Stimulated activated CD8-positive, alpha-beta memory T cell treated with anti-CD3 and anti-CD28 coated beads, Interleukin-4, amount 100 ng/mL, for 48 hours (primary cell): ENCODE measurements at places on chromosomes 2 and 18.

DNA sequence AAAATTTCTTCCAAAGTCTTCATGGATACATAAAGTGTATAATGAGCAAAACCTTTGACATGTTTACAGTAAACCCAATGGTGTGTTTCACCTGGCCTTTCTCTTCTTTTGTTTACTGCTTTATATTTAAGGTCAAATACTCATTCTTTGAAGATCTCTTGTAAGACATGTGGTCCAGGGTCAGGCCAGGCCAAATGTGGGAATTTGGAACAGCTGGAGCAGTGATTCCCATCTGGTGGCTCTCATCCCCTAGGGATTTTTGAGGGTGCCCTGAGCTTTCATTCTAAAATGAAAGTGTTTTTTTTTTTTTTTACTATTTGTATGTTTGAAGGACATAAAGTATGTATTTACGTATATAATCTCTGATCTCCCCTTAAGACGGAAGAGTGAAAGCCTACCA is 13.8 kb upstream of the MGAT5 start:
- DNase-seq: no peak

- no peak for DNase-seq
Observed at GRCh38 chr2:173941567-173941966, 23.6 kb downstream of the SP3 start.

- DNase-seq: peak; percentile 24
Observed at GRCh38 chr18:51425889-51426288, 228.4 kb upstream of the MEX3C start.

GRCh38 chr2:121888189-121888557 is 132.7 kb downstream of the TSN start:
- peak; percentile 62 for DNase-seq

DNA sequence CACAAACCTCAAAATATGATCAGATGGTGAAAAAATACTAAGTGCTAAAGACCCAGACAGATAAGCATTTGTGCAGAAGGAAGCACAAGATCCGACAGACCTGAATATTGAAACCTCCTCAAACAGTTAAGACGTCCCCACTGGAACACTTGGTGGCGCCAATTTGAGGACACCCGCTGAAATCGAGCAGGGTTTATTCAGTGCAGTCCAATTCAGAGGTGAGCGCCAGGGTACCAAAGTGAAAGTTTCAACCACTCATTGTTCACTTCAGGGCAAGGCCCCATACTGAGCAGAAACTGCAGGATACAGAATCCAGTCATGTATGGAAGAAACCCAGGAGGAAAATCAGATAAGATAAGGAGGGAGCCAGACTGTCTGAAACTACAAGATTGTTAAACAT is 417.6 kb downstream of the LRRTM4 start:
- DNase-seq: no peak

- DNase-seq: no peak
Observed at GRCh38 chr2:191881982-191882816, 35.3 kb upstream of the CAVIN2 start.
